ENCODE measurements at places on chromosomes 16 and 17.

- no peak for DNase-seq
These were observed 30.4 kb downstream of the RAI1 start for GRCh38 chr17:17711641-17712162.

DNA sequence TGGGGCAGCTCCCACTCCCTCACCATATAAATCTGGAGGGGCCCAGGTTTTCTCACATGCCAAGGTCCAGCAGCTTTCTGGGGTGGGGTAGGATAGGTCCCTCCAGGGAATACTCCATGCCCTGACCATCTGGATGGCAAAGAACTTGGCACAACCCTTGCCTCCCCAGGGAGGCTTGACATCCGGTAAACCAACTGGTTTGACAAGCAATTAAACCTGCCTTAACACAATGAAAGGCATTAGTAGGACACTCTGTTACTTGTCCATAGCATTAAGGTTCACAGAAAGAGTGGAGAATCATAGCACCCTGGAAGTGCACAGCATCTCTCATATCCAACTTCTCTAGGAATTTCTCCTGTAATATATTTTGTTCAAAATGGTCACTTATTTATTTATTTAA, 63.9 kb upstream of the MAF start:
- DNase-seq = no peak

DNA sequence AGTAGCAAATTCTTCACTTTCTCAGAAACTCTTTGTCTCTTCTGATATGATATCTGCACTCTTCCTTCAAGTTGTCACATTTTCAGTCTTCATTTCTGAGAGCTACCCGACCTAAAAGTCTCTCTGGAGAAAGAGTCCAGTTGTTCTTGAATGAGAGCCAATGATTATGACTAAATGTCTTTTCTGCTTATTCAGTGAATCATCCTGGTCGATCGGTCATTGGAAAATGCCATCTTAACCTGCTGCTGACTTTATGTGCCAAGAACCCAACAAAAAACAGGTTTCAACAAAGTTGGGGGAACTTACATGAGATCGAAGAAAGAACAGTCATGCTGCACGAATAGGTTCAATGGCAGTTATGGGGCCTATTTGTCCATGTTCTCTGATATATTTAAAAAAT, 15.9 kb downstream of the SOX9 start:
- no peak for DNase-seq

DNA sequence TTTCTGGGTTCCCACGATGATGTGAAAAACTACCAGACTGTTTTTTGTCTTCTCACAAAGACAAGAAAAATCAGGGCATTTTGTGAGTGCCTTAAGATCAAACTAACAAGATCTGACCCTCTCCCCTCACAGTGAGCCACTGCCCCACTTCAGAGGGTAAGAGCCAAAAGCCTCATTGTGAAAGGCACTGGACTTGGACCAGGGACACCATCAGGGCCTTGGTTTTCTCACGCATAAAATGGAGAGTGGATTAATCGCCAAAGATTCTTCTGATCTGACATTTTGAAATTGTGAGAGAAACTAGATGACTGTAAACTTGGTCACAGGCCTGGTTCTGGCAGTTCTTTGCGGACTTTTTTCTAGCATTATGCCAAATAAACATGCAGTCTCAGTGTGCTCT, 21.0 kb upstream of the ENDOV start:
- DNase-seq = no peak

DNA sequence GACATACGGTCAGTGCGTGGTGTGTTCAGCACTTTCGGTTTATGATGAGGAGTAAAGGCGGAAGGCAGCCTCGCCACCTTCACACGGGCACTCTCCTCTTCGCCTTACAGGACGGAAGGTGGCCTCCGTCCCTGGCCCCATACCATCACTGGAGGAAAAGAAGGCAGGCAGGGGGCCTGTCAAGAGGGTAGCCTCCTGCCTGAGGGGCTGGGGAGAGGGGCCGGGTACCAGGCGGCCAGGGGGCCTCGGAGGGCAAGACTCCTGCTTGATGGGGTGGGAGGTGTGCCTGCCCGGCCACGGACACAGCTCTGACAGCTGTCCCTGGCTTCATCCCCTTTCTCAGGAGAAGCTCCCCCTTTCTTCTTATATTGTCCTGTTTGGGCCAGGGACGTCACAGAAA, 15.6 kb upstream of the SLC38A8 start:
- no peak for DNase-seq

DNA sequence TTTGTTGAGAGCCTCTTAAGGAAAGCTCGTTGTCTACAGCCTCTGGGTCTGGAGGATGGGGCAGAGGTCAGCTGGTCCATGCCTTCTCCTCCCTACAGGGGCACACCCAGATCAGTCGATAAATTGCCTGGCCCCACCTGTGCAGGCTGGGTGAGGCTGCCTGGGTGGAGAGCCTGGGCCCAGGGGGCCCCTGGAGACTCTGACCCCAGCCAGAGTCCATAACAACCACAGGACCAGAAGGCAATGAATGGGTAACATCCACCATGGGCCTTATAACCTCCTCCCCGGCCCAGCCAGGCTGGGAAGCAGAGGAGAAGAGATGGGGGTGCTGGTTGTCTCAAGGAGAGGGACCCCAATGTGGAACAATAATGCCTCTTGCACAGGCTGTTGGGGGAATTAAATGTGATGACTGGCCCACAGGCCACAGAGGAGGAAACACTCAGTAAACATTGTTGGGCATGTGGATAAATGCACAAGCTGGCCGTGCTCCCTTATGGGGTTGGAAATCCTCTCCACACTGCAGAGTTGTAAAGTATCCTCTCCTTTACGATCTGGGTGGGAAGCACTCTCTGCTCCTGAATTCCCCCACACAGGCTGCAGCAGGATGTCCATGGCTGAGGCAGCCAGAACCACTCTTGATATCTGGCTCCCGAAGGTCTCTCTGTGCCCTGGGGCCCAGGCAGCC, 56.7 kb upstream of the TOB1 start:
- DNase-seq = no peak

DNA sequence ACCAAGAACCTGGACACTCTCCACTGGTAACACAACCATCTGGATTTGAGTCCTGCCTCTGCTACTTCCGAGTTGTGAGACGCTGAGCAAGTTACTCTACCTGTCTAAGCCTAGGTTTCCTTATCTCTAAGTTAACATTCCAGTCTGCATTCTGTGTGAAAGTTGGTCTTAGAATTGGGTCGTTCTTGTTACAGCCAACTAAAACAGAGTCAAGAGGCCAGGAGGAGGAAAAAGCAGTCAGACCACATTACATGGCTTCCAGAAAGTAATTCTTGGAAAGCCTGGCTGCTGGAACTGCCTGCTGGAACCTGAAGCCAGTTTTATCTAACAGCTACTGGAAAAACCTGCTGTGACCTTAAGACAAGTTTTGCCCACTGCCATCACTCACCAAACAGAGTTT, 38.4 kb upstream of the XYLT1 start:
- DNase-seq = no peak

- no peak for DNase-seq
These were observed 79.5 kb downstream of the RTN4RL1 start for GRCh38 chr17:1945621-1946020.

DNA sequence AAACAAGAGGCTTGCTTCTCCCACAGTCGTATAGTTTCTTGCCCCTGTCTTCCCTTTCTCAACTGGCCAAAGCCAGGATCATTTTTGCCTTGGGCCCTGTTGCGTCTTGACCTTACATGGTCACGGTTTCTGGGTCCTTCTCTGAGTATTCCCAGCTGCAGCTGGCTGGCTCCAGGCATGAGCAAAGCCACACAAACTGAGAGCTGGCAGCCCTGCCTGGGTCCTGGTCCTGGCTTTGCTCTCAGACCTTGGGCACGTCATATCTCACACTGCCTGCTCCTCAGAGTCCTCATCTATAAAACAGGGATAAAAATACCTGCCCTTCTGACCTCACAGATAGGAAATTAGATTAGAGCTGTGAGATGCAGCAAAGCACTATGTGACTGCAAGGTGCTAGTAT, 277.6 kb downstream of the CBLN1 start:
- no peak for DNase-seq

GRCh38 chr17:54745862-54746261, 154.8 kb upstream of the TOM1L1 start:
- no peak for DNase-seq

DNA sequence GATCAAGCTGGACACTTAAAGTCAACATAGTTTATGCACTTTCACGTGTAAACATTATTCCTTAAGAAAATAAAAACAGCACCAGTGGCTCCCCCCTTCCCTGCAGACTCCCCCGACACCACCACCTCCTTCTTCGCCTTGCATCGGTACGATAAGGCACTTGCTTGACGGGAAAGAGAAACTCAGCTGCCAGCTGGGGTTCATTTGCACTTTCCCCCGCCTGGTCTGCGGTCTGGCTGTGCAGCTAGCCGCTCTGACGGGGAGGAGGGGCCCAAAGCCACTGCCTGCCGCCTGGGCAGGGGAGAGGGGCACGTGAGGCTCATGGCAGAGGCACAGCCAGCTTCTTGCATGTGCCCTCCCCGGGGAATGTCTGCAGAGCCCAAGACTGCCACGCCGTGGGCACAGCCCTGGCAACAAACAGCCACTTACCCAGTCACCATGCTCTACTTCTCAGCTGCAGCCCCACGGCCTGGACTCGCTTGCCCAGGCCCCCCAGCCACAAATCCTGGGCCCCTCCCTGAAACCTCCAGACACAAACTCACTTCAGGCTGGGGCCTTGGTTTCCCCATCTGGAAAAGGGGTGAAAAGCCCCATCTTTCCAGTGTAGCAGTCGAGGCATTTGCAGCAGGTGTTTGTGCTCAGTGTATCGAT, 16.5 kb upstream of the PRM1 start:
- DNase-seq = peak; percentile 63

DNA sequence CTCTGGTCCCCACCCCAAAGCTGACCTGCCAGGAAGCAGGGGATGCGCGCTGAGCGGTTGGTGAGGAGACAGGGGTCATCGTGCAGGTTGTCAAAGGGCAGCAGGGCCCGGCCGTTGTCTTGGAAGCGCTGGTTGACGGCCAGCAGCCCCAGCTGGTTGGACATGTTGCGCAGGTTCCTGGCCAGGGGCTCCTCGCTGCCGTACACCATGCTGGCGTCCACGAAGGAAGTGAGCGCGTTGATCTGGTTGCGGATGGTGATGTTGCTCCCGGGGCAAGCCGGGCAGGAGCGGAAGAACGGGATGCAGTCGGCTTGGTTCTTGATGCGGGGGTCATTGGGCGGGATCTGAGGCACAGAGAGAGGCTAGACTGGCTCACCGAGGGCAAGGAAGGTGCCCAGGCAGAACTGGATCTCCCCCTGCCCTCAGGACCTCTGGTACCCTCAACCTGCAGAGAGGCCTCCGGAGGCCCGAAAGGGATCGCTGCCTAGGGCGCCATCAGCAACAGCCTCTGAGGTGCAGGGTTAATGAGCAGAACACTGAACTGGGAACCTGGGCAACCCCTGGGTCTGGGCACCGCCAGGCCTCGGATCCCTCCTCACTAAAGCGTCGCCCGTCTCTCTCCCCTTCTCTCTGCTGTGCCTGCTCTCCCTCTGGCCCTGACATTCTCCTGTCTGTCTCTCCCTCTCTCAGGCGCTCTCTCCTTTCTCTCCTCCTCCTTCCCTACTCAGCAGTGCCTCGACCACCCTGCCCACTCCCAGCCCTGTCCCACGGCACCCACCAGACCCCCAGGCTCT, 2.7 kb downstream of the MPO start:
- DNase-seq = no peak

- DNase-seq = no peak
These were observed 12.0 kb downstream of the EEF2K start for GRCh38 chr16:22217890-22218730.

GRCh38 chr16:6232056-6232455, 1100.6 kb upstream of the RBFOX1 start:
- no peak for DNase-seq

- DNase-seq = no peak
These were observed 23.6 kb downstream of the BAHCC1 start for GRCh38 chr17:81418710-81419318.

DNA sequence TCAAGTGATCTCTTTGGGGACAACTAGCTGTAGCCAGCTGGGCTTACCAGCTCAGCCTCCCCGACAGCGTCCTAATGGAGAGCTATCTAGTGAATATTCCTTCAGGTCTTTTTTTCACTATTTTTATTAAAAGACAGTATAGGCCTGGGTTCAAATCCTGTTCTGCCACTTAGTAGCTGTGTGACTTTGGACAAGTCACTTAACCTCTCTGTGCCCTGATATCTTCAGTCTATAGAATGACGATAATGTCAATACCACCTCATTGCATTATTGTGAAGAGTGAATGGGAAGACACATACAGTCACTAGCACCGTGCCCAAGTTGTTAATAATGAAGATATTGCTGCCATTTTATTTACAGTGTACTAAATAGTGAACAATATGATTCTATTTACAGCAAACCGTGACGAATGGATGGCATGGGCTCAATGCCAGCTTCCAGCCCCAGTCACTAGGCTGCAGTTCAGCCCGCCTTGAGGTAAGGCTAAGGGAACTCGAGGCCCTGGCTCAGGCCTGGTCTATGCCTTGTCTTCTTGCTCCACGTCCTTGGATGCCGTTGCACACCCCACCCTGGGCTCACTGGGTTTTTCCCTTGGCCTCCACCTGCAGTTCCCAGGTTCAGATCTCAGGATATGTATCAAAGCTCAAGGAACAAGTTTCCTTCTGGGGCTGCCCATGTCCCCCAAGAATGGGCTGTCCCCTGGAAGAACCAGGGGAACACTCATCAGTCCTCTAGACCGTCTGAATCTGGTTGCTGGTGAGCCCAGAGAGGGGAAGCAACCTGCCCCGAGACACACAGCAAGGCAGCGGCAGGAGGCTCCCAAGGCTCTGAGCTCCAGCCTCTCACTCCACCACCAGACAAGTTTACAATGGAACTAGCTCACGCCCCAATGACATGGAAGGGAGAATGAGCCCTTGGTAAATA, 95.4 kb upstream of the TNRC6C start:
- no peak for DNase-seq

DNA sequence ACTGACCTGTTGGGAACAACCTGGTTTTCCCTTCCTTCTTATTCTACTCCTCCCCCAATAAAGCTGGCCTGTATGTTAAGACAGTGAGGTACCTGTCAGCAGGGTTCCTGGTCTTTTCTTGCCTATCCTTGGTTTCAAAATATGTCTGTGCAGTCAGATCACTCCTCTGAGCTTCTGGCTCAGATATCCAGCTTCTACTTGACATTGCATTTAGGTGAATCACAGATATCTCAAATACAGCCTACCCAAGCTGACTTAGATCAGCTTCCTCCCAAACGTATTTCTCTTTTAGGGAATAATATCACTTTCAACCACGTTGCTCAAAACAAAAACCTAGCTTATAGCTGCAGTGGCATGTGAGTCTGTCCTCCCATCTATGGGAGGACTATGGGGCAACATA, 48.7 kb downstream of the TEX14 start:
- no peak for DNase-seq

- no peak for DNase-seq
These were observed 968 bp downstream of the AGRP start for GRCh38 chr16:67482233-67482924.
